ENCODE measurements at places on chromosomes 1 and 21.

DNA sequence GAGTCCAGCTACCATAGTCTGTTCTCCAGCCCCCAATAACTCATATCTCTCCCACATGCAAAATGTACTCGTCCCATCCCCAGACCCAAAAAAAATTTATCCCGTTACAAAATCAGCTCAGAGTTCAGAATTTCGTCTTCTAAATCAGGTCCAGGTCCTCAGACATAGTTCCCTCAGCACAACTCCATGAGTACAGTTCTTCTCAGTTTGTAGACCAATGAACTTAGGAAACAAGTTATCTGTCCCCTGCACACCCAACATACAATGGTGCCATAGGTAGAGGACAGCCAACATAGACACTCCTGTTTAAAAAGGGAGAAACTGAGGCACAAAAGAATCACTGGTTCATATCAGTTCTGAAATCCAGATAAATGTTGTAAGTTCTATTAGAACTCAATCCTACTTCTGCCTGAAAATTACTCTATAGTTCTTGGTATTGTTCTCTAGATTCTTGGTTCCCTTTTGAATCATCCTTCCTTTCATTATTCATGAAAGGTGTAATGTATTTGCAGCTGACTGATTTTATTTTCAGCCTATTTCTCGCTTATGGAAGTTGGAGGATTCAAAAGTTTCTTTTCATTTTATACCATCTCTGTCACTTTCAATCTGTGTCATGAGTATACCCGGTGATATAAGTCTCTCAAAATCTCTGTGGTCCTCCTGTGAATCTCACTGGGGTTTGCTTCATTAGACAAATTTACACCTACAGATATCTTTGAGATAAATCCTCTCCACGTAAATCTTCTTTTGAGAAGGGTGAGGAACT is 75.8 kb upstream of the TSPAN2 start:
- no peak for DNase-seq

GRCh38 chr1:228166170-228166936 is 749 bp downstream of the IBA57 start:
- no peak for DNase-seq

DNA sequence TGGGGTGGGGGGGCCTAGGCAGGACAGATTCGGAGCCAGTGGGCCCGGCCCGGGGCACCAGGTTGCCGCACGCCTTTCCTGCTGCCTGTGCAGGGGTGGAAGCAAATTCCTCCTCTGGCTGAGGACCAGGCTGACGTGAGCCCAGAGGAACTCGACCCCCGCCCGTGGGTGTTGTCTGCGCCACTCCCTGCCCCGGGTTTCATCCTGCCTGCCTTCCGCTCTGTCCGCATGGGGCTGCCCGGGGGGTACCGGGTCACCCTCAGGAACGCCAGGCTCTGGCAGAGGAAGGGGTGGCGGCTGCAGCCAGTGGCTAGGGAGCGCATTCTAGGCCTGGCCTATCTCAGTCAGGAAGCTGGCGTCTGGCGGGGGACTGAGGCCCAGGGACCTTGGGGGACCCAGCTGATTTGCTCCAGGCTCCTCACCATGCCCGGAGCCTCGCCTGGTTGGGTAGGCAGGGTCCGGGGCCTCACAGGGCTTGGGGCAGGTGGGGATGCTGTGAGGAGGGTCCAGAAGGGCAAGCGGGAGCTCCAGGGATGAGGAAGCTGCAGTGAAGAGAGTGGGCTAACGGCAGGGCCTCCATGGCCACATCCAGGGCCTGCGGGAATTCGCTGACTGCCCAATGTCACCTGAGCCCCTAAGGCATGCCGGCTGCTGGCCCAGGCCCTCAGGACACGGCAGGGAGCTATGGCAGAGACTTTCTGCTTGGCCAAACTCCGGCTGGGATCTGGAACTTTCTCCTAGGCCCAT is 2.4 kb upstream of the IBA57 start:
- DNase-seq, result no peak

- no peak for DNase-seq
Observed at GRCh38 chr1:96362623-96363022, 359.0 kb upstream of the PTBP2 start.

- no peak for DNase-seq
Observed at GRCh38 chr1:65527190-65527589, 106.7 kb downstream of the LEPR start.

GRCh38 chr1:111366256-111366655 is 61.3 kb downstream of the OVGP1 start:
- DNase-seq, result no peak

DNA sequence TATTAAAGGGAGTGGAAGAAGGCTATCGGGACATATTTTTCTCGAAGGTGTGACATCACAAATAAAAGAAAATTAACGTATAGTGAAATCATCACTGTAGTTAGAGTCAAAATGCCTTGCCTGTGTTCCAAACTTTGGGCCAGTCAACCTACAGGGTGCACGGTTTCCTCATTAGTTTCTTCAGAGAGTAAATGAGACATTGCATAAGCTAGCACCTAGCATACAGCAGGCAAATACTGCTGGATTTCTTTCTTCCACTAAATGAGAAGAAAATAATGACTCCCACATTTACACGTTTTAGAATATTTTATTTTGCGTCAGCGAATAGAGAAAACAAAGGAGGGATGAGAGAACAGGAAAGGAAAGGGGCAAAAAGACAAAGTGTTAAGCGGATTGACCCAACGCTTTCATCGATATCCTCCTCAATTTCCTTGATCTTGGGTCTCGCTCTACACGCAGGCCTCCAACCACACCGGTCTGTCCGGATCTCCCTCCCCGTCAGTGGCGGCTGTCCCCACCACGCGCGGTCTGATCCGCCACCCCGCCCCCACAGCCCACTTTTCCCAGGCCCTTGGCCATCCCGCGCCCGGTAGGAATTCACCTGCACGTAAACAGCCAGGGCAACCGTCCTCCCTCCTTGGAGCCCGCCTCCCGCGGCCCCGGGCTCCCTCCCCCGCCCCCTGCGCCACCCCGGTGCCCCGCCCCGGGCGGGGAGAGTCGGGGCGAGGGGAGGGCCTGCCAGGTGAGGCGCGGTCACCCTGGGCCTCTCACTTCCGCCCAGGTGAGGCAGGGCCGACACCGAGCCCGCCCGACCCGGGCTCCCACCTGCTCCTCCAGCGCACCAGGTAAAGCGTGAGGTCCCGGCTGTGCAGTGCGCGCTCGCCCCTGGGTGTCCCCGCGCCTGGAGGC is at the start of gene PATJ:
PATJ (plus strand) TSS at position 770 of the 909 bp plus-strand sequence. CDS start 20,413 bp downstream, outside the sequence.
- DNase-seq, result no peak

DNA sequence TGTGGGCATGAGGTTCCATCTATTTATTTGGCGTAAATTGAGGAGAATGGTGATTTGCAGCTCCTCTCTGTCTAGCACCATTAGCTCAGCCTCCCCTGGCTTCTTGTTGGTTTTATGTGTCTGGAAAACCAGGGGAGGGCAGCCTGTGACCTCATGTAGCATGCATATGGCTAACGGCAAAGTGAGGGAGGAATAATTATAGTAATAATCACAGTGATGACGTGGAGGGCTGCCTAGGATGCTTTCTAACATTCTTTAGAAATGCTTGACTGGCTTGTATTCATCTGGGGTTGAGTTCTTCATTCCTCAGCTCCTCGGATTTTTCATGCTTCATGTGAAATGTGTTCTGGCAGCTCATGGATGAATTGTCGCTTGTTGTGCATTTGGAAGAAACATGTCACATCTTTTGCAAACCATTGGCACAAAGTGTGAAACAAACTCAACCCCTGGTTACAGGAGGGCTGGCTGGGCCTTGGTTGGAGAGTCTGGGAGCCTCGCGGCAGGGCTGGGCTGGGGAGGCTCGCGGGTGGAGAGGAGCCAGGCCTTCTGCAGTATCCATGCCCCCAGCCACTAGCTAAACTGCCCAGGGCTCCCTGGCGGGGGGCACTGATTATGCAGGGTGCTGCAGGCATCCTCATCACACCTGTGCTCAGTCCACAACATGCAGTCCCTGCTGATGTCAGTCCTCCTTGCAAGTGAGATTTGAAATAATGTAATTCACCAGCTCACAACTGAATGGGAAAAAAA is 149.6 kb downstream of the DISC1 start:
- DNase-seq, result no peak

GRCh38 chr21:42468491-42469131 is 27.4 kb downstream of the RSPH1 start:
- no peak for DNase-seq

- DNase-seq, result peak; percentile 46
Observed at GRCh38 chr1:57423135-57423655, 665 bp downstream of the DAB1 start.

Data from NT2/D1 (cell line).